ENCODE measurements at places on chromosomes 1 and 21.

DNA sequence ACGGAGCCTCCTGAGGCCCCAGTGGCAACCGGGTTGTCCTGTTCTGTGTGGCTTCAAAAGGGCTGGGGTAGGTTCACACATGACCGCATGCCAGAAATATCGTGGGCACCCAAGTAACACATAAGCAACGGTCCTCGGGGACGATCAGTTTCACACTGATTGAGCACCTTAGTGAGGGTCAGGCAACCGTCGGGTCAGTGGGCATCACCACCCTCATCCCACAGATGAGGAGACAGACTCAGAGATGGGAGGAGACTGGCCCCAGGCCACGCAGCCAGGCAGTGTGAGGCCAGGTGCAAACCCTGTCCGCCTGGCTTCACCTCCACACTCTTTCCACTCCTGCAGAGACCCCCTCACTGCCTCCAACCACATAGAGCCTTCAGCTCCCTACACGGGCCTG is 309.8 kb downstream of the MATN1 start:
- DNase-seq: no peak

DNA sequence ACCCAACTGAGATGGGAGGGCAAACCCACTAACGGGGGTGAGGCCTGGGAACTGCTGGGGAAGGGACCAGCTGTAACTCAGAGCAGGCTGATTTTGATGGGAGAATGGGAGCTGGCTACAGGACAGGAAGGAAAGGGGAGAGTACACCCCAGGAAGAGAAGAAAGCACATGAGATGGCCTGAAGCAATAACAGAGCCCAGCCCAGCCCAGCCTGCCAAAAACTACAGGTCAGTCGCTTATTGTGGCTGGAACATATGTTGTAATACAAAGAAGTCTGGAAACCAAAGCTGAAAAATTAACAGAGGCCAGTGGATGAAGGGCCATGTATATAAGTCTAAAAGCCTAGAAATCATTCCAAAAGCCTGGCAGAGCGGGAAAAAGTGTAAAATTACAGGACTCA is 1.6 kb downstream of the ITLN2 start:
- DNase-seq: no peak

- no peak for DNase-seq
Measured at GRCh38 chr1:204362984-204363334, 3.2 kb upstream of the PLEKHA6 start.

- no peak for DNase-seq
Measured at GRCh38 chr1:6048179-6048867, 2.6 kb downstream of the KCNAB2 start.

- no peak for DNase-seq
Measured at GRCh38 chr1:56414728-56415224, 164.6 kb downstream of the PLPP3 start.

GRCh38 chr1:244048256-244049161 is 2.6 kb upstream of the ZBTB18 start:
- DNase-seq: peak; percentile 98

- DNase-seq: no peak
Measured at GRCh38 chr1:236207121-236207520, 64.8 kb downstream of the GPR137B start.

GRCh38 chr1:179425186-179425585 is 59.4 kb downstream of the AXDND1 start:
- DNase-seq: no peak
